NCI-H1417 (cell line): ENCODE measurements at places on chromosomes 3 and 15.

DNA sequence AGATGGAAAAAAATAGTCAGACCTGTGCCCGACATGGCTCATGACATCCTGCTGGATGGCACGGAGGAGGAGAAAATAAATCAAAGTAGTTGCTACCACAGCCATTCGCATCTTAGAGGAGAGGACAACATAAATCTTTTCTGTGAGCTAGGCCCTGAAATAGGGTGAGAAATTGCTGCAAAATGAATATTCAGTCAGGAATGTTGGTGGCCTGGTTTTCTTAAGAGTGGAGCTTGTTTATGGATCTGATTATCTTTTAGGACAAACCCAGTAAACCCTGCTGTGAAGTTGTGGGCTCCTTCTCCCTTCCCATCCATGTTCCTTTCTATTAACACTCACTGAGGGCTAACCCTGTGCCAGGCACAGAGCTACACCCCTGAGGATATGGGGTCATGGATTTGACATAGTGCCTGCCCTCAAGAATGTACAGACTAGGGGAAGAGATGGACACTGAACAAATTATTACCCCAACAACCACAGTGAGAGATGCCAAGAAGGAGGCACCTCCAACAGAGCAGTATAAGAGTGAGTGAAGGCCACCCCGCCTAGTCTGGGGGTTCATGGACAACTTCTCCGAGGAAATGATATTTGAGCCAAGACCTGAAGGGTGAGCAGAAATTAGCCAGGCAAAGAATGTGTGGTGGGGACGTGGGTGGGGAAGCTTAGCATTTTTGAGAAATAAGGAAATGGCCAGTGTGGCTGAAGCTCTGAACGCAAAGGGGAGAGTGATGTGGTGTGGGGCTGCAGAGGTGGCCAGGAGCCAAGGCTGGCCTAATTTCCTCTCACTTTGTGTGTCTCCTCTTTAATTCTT is 68.9 kb upstream of the ARL8B start:
- DNase-seq: no peak

DNA sequence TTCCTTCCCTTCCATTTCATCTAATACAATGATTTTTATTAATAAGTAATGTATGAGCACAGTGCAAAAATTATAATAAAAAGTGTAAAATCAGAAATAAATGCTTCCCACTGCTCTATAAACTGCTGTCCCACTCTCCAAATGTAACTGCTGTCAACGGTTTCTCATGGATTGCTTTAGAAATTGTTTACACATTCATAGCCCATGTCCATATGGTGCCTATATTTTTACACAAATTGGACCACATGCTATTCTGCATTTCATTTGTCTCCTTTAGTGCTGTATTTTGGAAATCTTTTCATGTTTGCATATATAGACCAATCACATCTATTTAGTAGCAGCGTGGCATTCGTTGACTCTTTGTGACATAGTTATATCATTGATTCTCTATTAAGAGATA is 164.7 kb upstream of the SLCO3A1 start:
- DNase-seq: no peak

DNA sequence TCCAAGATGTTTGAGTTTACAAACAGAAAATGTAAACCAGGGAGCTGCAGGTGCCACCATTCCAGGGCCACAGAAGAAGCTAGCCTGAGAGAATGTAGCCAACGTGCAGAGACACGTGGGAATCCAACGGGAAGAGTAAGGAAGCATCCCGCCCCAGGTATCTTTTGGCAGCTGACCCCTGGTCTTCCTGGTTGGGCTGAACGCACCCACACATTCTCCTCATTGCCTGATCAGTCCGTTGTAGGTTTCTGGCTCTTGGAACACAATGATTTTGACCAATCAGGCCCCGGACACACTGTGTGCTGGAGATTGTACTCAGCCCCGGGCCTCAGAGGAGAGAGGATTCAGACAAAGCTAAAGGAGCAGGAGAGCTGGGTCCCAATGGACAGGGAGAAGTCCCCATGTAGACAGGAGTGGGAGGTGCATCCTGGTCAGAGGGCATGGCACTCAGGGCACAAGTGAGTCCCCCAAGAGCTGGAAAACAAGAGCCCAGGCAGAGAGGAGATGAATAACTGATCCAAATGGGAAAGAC is 102.3 kb downstream of the TPRA1 start:
- DNase-seq: no peak

DNA sequence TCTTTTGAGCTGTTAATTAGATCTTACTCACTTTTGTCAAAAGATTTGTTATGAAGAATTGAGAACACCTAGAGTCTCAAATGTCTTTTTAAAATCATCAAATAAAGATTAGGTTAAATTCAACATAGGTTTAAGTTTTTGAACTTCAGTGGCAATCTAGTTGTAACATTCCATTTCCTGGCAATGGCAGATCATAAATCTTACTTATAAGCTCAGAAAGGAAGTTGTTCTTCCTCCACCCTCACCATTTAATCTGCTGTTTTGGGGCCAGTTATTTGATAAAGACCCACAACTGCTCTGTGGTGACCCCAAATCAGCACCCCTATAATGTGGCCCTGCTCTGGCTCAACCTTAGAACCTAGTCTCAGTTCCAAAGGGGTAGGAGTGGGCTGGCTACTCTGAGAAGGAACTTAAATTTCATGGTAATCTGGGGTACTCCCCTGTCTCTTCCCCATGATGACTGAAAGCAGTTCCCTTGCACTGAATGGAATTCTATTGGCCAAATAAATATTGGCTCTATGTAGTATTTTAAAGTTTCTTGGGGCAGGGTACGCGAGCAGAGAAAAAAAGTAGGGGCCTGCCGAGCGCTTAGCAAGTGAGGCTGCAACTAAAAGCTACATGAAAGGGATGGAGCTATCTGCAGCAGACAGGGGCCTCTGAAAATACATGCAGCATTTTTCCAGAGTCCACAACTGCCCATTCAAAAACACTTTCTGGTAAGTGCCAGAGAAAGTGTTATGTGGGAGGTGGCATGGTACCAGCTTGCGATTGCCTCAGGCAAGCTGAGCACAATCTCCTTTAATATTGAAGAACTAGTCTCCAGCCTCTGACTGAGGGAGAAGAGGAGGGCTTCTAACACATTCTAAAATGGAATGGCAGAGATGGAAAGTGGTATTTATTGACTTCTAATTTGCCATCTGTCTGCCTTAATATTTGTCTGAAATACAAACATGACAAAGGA is 103.6 kb upstream of the RASGRP1 start:
- DNase-seq: no peak

GRCh38 chr15:89971592-89971997 is 29.5 kb upstream of the ZNF710 start:
- no peak for DNase-seq

GRCh38 chr3:123281406-123281805 is 79.7 kb downstream of the SEC22A start:
- no peak for DNase-seq

- no peak for DNase-seq
Observed at GRCh38 chr3:81962396-81962795, 201.0 kb upstream of the GBE1 start.

DNA sequence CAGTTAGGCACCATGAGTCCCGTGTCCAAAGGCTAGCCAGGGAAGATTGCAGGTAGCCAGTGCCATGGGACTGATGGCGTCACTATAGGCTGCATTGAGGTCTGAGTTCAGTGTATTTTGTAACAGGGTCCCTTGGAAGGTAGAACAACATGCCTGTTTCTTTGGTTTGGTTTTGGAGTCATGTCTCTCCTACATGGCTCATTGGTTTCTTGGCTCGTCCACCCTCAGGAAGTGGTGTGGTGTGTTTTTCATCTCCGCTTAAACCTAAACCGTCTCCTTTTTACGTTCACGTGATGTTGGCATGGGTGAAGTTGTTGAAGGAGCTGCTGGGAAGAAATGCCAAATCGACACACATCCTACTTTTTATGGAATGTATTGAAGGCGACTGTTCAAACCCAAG is 71.6 kb downstream of the FLNB start:
- DNase-seq: no peak

DNA sequence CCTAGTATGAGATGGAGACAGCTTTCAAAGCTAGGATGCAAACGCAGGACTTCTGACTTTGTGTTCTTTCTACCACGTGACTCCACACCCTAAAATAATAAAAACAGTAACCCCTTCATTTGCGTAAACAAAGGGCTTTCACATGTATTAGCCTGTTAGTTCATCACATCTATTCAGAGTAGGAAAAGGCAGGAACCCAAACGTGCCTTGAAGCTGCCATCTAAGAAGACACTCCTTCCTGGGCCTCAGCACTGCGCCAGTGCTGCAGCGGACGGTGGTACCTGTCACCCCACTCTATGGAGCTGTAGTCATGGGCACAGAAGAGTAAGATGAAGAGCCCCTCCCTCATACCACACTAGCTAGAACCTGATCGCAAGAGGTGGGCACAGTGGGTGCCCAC is 34.3 kb downstream of the PLD1 start:
- DNase-seq: no peak

DNA sequence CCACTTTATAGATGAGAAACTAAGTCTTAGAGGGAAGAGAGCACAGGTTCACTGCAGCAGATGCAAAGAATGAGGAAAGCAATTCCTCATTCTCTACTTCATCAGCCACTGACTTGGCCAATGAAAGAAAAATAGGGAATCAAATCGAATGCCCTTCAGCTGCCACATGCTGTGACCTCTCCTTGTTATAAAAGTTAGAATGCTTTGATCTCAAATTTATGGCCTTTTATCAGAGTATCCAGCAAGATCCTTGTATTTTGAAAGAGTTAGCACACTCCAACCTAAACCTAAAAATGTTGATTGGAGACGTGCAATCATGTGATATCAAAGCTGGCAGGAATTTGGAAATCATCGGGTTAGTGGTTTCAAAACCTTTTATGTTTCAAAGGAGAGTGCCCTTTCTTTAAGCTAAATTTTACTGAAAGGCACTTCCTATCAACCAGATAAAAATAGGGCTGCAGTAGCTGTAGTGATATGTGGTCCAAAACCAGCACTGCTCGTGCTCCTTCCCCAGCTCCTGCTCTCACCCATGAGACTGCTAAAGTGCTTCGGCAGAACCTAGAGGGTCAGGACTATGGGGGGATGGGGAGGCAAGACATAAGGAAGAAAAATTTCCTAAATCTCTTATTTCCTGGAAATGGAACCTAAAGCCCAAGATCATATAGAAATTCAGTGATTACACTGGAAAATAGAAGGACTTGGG is 617.0 kb downstream of the PYDC2 start:
- no peak for DNase-seq

DNA sequence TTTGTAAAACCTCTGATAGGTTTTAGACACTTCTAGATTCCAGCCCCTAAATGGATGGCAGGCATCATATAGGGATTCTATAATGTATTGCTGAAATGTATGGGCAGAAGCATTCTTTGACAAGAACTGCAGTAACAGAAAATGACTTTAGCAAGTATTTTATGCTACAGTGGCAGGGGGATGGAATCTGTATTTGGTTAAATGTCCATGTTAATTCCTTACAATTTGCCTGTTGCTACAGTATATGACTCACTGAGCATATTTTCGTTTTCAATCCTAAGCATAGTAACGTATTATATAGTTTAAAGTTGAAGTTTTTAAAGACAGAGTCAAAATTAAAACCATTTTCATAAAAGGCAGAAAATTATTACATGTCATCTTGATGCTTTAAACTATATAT is 150.1 kb downstream of the MEX3B start:
- no peak for DNase-seq

DNA sequence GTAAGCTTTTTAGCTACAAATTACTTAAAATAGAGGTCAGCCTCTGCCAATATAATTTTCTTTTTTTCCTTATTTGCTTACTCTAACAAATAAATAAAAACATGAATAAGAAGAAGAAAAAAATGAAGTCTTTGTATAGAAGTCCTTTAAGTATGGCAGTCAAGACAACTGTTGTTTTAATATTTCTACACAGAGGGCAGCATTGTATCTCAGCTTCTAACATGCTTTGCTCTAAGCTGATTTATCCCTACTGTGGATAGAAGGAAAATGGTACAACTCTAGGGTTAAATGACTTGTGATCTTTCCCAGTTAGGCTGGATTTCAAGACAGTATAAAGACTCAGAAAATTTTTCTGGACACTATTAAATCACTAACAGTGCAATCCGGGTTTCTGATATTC is 104.3 kb upstream of the MEIS2 start:
- DNase-seq: no peak

DNA sequence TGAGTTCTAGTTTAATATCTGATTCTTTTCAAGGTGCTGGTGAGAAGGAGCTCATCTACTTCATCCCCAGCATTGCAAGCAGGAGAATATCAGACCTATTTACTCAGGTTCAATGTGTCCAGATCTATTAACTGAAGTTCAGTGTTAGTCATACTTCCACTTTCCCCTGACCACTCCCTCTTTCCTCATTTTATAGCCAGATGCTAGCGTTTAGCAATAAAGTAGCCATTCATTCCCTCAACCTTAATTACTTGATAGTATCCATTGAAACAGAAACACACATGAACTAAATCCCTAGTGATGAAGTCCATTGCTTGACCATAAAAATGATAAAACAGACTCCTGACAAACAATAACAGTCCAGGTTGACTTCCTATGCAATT is 60.0 kb downstream of the RPL22L1 start:
- DNase-seq: no peak
